Foreskin keratinocyte (primary cell): ENCODE measurements at places on chromosomes 13 and 19. TPM values are rescaled to one million over a fixed set of nuclear protein-coding genes. Genes with fewer than 3 reads are reported as not detected.

DNA sequence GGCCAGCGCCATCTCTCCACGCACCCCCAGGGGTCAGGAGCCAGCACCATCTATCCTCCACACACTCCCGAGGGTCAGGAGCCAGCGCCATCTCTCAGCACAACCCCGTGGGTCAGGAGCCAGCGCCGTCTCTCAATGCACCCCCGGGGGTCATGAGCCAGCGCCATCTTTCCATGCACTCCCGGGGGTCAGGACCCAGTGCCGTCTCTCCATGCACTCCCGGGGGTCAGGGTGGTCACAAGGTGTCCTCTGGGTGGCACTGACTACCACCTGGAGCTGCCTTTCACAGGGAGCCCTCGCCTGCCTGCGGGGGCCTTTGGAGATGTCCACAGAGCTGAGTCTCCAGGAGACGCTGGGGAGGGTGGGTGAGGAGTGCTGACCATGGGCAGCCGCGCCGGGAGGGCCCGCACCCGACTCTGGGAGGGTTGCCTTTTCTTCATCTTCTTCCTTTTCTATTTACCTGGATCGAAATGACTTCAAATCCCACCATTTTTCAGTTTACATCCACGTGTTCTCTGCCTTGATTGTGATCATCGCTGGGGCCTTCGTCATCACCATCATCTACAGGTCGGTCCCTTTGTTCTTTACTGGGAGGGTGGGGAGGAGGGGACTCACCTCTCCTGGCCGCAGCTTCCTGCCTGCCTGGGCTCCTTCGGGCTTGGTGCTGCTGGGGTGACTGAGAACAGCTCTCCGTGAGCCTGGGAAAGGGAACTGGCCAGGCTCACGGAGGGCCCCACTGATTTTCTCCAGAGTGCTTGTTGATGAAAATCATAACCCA lies 19.1 kb downstream of the TEX29 start:
- DNase-seq = no peak

- no peak for DNase-seq
These were observed 31.9 kb downstream of the HTR2A start for GRCh38 chr13:46864941-46865340.

DNA sequence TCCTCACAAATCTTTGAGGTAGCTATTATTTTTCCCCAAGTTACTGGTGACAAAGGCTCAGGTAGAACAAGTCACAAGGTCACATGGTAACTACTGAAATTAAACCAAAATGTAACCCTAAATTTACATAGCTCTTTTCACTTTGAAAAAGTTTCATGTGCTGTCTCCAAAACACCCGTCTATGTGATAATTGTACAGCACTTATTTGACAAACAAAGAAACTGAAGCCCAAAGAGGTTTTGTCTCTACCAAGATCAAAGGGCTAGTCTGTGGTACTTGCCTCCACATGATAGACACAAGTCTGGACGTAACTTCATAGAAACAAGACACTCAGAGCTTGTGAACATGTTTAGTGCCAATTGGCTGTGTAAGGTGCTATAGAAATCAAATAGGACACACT lies 108.3 kb downstream of the SACS start:
- DNase-seq = peak; percentile 69

DNA sequence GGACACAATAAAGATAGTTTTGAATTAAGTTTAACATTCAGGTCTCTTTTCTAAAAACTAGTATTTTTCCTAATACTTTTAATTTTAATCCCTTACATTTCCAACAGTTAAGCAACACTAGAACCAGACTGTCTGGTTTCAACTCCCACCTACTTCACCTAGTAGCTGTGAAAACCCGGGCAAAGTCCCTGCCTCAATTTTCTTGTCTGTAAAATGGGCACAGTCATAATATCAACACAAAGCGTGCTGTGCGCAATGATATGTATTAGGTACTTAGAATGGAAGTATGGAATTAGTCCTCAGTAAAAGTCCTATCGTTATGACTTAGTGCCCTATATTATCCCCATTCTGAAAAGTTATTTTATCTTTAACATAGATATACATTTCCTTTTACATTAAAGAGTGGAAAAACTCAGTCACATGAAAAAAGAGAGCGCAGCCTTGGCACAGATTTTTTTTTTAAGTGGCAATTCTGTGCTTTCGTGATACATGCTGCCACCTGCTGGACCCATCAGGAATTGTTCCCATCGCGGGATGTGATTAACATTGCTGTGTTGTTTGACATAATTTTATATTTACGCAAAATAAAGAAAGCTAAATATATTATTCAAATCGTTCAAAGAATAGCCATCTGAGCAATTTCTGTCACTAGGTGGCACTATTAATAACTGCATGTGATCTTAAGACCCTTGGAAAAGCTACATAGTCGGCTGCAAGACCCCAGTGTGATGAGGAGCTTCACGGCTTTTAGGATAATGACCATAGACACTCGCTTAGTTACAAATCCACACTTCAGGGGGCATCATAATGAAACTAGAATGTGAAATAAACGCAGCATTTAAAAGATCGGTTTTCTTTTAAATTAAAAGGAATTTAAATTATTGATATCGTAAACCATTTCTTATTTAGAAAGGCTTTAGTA lies 59.9 kb downstream of the LIG4 start:
- DNase-seq = no peak

GRCh38 chr19:18392417-18392816 lies 5.0 kb downstream of the LRRC25 start:
- no peak for DNase-seq

- DNase-seq = no peak
These were observed 4.4 kb downstream of the ZNF211 start for GRCh38 chr19:57637379-57637778.

GRCh38 chr19:17778968-17779929 lies 15.7 kb upstream of the B3GNT3 start:
- peak; percentile 70 for DNase-seq

DNA sequence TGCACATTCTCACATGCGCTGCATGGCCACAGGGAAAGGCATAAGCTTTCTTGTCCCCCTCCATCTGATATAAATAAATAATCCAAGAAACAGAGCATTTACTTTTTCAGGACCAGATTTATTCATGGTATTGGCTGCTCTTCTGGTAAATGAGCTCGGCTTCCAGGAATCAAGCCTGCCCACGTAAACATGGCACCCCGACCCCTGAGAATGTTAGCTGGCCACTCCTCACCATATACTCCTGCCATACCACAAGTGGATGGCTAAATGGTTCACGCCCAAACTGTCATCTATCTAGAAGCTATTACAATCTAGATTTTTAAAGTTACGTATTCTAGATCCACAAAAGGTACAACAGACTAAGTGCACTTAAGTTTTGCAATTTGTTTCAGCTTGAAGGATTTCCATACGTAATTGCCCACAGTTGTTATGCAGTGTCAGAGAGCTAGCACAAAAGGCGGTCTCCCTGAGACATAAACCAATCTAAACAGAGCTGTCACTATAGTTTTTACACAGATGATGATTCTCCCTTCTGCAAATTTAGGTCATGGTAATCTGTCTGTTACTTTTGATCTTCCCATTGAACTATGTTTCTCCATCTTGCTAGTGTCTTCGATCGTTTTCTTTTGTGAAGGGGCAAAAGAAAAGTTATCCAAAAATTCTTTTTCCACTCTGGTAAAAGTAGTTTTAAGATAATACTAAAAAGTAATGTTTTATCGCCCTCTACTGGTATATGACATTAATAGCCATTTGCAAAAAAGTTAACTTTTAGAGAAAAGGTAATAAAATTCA lies 16.2 kb upstream of the FOXO1 start:
- no peak for DNase-seq

DNA sequence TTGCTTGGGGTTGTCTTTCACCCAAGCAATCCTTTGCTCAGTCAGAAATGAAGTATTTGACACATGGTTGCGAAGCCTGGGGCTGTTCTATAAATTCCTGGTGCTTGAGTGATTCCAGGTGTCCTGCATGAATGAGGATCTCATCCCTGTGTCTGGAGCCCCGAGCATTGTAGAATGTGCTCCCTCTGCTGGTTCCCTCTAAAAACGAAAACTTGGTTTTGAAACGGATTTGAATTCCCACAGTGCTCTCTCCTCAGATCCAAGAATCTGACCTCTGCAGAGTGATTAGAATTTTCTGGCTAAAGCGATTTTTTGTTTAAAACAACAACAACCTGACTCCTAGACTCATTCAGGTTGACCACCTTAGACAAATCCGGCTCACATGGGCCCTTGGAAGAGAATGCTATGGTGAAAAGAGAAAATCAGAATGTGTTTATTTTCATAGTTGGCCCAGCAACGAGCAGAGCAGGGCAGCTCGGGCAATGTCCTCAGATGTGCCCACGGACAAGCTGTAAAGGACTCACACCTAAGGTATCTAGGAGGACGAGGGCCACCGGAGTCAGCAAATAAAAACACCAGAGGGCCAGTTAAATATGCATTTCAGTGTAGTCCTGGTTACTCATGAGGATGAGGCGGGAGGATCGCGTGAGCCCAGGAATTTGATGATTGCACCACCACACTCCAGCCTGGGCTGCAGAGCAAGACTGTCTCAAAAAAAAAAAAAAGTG lies 8.7 kb upstream of the ATP12A start:
- DNase-seq = peak; percentile 96

- DNase-seq = no peak
These were observed 62.9 kb downstream of the DCT start for GRCh38 chr13:94416454-94417080.

DNA sequence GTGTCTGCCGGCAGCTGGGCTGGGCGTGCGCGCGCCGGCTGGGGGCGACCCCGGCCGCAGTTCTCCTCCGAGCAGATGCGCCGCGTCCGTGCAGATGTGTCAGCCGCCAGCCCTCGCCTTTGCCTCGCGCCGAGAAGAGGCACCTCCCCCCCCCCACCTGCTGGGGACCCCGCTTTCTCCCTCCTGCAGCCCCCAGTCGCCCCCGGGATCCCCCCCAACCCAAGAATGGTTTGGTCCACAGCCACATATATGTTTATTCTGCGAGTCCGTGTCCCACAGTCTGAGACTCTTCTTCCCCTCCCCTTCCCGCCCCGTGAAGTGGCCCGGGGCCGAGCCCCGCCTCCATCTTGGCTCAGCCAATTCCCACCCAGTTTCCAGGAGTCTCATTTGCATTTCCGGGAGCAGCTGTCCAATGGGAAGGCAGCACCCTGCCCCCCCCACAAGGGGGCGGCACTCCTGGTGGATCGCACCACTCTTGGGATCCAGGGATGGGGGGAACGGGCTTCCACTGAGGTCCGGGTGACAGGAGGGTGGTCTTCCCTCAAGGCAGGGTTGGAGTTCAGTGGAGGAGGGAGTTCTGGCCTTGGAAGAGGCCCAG lies 8.6 kb downstream of the ISOC2 start:
- peak; percentile 41 for DNase-seq

GRCh38 chr19:58212336-58213074 lies 16.2 kb upstream of the ZNF544 start:
- DNase-seq = no peak

- DNase-seq = no peak
These were observed 13.3 kb downstream of the VSTM2B start for GRCh38 chr19:29539131-29539530.

GRCh38 chr19:56272161-56272798 lies at the start of gene EDDM13:
Gene EDDM13, plus strand, starts transcription at chr19:56272748. Its CDS starts 87 bp downstream, at chr19:56272835.
- no peak for DNase-seq

Gene KLK12
- polyA plus RNA-seq = 0.07 and 0.10 TPM in 2 replicates

Gene CILP2
- 0.08 and 0.12 TPM in 2 replicates for polyA plus RNA-seq

Gene PRTN3
- polyA plus RNA-seq = not detected in 2 replicates

Gene ANKRD24
- 0.06 TPM in 2 replicates for polyA plus RNA-seq
